ENCODE measurements at places on chromosomes 2 and 18.

DNA sequence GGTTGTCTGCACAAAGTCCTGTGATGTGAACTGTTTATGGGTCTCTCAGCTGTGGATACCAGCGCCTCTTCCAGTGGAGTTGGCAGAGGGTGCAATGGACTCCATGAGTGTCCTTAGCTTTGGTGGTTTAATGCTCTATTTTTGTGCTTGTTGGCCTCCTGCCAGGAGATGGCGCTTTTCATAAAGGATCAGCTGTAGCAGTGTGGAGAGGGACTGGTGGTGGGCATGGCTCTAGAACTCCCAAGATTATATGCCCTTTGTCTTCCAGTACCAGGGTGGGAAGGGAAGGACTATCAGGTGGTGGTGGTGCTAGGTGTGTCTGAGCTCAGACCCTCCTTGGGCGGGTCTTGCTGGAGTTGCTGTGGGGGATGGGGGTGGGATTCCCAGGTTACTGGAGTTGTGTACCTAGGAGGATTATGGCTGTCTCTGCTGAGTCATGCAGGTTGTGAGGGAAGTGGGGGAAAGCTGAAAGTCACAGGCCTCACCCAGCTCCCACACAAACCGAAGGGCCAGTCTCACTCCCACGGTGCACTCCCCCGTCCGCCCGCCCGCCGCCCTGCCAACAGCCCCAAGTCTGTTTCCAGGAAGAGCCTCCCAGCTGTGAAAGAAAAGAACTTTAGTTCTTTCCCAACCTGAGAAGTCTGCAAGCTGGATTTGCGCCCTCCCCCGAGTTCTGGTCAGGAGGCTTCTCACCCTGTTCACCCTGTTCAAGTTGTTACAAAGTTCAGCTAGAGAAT is 108.1 kb downstream of the MARCO start:
- DNase-seq = peak; percentile 62

DNA sequence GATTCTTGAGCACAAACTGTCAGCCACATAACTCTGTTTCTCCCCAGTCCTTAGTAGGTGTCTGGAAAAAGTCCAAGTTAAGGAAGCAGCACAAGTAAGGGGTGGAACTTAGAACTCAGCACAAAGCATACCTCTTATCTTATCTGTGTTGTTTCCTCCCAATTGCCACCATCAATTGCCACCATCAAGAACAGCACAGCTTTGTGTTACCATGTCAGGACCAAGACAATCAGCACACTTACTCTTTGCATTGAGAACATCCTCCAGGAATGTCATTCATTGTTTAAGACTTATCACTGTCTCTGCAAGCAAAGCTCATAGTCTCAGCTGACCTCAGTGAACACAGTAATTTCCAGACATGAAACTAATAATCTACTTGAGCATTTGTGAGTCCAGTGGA is 212.7 kb upstream of the FSHR start:
- DNase-seq = no peak

GRCh38 chr2:224946895-224947294 is 95.4 kb downstream of the DOCK10 start:
- DNase-seq = peak; percentile 45

DNA sequence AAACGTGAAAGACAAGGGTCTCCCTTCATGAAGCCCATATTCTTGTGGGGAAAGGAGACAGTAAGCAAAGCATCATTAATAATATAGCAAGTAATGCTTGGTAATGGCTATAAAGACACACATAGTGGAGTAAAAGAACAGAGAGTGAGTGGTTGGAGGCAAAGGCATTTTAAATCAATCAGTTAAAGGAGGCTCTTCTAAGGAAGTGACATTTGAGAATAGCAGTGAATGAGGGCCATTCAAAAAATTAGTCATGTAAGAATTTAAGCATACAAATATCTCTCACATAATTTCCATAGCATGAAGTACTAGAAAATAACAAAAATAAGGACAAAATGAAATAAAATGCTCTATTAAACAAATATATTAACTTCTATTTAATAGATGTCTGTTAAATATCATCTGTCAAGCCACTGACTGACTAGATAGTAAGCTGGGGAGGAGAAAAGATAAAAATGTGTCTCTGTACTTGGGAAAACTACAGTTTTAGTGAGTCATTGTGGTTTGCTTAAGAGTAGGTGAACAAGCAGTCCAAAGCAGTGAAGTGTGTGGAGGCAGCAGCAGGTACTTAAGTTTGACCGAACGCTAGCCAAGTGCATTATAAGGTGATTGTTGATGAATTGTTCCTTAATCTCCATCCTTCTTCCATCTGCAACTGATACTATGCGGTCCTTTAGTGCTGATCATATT is 160.1 kb downstream of the PARD3B start:
- peak; percentile 43 for DNase-seq

DNA sequence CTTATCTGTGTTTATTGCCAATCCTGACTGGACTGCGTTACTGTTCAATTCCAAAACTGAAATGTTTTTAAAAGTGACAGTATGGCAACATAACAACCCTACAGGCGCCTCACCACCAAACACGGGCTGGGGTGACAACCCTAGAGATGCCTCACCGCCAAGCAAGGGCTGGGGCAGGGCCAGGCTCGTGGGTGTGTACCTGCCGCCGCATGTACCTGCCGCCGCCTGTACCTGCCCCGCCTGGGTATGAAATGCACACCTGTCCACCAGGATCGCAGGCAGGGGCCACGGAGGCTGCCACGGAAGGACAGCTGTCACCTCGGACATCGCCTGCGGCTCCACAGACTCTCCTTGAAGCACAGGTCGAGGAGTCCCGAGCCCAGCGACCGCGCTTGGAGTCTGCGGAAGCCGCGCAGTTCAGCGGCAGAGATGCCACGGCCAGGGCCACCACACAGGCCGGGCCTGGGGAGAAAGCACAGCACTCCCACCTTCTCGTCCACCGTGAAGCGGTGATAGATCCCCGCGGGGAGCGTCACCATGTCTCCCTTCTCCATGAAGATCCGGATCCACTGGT is 18.9 kb downstream of the ADI1 start:
- no peak for DNase-seq

DNA sequence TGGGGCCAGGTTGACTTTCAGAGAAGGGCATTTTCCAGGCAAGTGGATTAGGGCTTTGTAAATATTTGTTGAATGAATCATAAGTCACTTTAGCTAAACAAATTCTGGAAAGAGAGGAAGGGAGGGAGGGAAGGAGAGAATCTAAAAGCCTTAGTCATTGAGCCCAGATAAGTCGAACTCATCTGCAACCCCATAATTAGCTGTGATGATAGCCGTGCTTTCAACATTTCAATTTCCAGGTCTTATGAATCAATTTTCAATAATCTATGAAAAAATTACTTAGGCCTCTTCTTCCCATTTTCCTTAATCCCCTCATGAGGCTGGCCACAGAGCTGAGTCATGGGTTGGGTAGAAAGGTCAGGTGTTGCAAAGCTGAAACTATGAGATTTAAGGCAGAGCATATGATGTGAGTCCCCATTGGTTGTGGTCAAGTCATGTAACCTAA is 111.9 kb upstream of the MAPRE2 start:
- DNase-seq = peak; percentile 63

DNA sequence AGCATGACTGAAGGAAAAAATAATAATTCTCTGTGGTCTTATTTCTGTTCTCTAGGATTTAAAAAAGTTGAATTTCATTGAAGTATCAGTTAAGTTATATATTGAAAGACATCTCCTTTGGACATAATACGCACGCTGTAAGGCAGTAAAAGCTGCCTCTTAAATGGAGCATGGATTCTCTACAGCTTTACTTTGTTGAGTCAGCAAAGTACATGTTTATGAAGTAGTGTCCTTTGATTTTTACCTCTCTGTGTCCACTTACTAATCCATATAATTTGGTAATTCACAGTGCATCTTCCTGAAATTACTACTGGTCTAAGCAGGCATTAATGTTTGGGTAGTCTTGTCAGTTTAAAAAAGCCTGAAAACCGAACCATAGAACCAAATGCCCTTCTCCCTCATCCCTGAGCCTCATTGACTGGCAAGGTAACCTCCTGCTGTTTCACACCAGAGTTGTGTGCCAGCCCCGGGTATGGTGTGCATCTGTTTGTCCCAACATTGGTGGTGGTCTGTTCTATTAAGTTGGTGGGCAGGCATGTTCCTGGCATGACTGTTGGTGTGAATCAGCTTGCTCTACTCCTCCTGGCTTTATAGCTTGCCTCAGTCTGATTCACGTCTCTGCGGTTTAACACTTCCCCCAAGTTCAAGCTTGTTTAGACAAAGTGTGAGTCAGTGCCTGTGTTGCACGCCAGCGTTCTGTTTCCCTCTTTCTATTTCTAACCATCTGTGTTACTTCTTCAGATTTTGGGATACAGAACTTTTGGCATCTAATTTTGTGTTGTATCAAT is 71.0 kb upstream of the ITM2C start:
- peak; percentile 98 for DNase-seq

- no peak for DNase-seq
Measured at GRCh38 chr2:174773215-174773614, 8.9 kb upstream of the CHRNA1 start.

DNA sequence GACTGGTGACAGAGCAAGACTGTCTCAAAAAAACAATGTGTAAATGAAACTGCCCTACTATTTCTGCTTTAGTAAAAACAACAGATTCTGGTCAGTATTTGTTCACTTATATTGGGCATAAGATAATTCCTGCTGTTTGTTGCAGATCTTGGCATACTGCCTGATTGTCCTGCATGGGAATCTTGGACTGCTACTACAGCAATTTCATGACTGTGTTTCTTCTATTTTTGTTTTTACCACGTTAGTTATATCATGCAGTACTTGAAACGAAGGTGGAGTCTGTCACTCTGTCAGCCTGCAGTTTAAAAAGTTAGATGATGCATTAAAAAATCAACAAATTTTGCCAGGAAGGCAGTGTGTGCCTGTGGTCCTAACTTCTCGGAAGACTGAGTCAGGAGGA is 14.2 kb upstream of the CLASP1 start:
- DNase-seq = no peak

- no peak for DNase-seq
Measured at GRCh38 chr18:78099979-78100588, 850.4 kb downstream of the GALR1 start.

- DNase-seq = no peak
Measured at GRCh38 chr2:65487404-65487803, 55.0 kb upstream of the SPRED2 start.

GRCh38 chr18:59049721-59050660 is 89.7 kb upstream of the SEC11C start:
- DNase-seq = no peak

DNA sequence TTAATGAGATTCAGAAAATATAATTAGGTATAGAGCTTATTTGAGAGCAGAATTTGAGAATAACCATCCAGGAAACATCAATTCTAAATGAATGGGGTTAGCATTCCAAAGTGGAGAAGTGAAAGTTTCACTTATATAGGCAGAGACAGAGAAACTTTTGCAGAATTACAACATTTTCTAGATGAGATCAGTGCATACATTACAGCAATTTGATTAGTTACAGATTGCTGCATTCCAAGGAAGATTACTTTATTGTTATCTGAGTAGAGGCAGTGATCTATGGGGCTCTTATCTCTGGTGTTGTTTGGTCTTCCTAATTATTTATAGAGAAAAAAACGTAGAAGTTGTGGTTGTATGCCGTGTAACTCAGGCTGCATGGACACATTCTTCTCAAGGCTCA is 373.8 kb upstream of the SYT4 start:
- no peak for DNase-seq

GRCh38 chr2:146523196-146523595 is 1321.6 kb upstream of the ACVR2A start:
- DNase-seq = no peak

DNA sequence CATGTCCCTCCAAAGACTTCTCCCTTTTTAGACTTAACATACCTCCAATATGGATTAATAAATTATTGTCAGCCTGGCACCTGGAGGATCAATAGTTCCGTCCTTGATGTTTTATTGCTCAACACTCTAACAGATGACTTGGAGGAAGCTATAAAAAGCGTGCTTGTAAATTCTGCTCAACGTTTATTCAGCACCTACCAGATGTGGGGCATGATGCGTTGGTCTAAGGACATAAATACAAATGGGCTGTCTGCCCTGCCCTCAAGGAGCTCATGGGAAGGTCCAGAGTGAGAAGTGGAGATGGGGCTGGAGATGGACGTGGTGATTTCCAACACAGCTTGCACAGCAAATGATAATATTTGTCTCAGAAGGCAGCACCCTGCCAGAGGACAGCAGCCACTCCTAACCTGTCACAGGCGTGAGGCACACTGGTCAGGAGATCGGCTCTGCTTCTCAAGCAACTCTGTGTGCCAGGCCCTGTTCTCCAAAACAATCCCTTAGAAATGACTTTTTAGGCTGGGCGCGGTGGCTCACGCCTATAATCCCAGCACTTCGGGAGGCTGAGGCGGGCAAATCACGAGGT is 25.5 kb upstream of the ZCCHC2 start:
- no peak for DNase-seq

DNA sequence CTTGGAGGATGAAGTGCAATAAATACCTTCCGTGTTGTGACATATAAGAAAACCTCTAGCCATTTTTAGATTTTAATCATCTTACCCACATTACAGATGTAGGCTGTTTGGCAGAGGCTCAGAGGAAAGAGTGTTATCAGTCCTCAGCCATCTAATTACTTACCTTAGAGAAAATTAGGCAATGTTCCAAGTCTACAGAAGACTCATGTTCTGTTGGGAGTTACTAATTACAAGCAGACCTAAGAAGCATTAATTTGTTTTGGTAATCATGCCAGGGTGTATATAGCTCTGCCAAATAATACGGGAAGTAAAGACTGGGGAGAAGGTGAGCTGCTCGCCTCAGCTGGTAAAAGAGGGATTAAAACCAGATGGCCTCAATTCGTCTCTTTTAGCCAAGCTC is 125.8 kb upstream of the PGAP1 start:
- DNase-seq = no peak

- DNase-seq = no peak
Measured at GRCh38 chr18:44869533-44869932, 188.8 kb downstream of the SETBP1 start.

- DNase-seq = no peak
Measured at GRCh38 chr2:149782572-149782971, 195.0 kb upstream of the MMADHC start.

- DNase-seq = no peak
Measured at GRCh38 chr2:98759827-98760625, 29.1 kb upstream of the MGAT4A start.

GRCh38 chr2:44299635-44300034 is 24.4 kb downstream of the SLC3A1 start:
- no peak for DNase-seq

GRCh38 chr2:113104054-113104611 is 23.3 kb upstream of the IL1RN start:
- no peak for DNase-seq

- DNase-seq = peak; percentile 26
Measured at GRCh38 chr2:85601771-85602475, 575 bp downstream of the TMEM150A start.

- no peak for DNase-seq
Measured at GRCh38 chr2:113200736-113201490, 27.1 kb downstream of the PSD4 start.

- DNase-seq = no peak
Measured at GRCh38 chr18:44051026-44051425, 629.7 kb upstream of the SETBP1 start.

All from NCI-H226 (cell line).